Thymus (tissue), 14 donors: ENCODE measurements at places on chromosomes 7 and 10. TPM values are rescaled to one million over a fixed set of nuclear protein-coding genes. Genes with fewer than 3 reads are reported as not detected.

Gene TMEM270
- polyA plus RNA-seq = 0.46 TPM

Gene CPED1
- 1.9 TPM for polyA plus RNA-seq

Gene KCNMA1
- polyA plus RNA-seq = 12.9 TPM

Gene CCDC3
- polyA plus RNA-seq = 52.4 TPM

Gene DRGX
- 0.30 TPM for polyA plus RNA-seq

Gene NPC1L1
- polyA plus RNA-seq = 0.14 TPM

Gene PNLIPRP3
- 0.23 TPM for polyA plus RNA-seq

Gene IFIT3
- polyA plus RNA-seq = 31.5 TPM

Gene SH2D4B
- polyA plus RNA-seq = 0.18 TPM

Gene SPAM1
- 0.02 TPM for polyA plus RNA-seq

Gene OR2A5
- 0.02 TPM for polyA plus RNA-seq

Gene ARHGAP22
- polyA plus RNA-seq = 5.5 TPM

Gene PRKG1
- polyA plus RNA-seq = 2.5 TPM

Gene CRPPA
- polyA plus RNA-seq = 0.32 TPM

Gene KNDC1
- 0.02 TPM for polyA plus RNA-seq

Gene ABLIM1
- polyA plus RNA-seq = 49.1 TPM

Gene TMEM140
- 13.6 TPM for polyA plus RNA-seq

Gene CDC14C
- polyA plus RNA-seq = not detected

Gene PROSER2
- polyA plus RNA-seq = 17.8 TPM

Gene C10orf71
- 0.02 TPM for polyA plus RNA-seq

Gene RAPGEF5
- polyA plus RNA-seq = 6.1 TPM

Gene C10orf53
- 0.05 TPM for polyA plus RNA-seq

Gene GIMAP2
- polyA plus RNA-seq = 32.5 TPM

Gene AKR1D1
- polyA plus RNA-seq = 0.05 TPM

Gene GIMAP7
- polyA plus RNA-seq = 69.0 TPM

Gene CCAR1
- 118 TPM for polyA plus RNA-seq

Gene DYNC1I1
- polyA plus RNA-seq = 6.3 TPM

Gene CFAP70
- polyA plus RNA-seq = 14.3 TPM

Gene CRHR2
- polyA plus RNA-seq = 0.05 TPM

Gene NRG3
- 0.09 TPM for polyA plus RNA-seq
